Stimulated activated CD8-positive, alpha-beta memory T cell treated with anti-CD3 and anti-CD28 coated beads, Interleukin-12 subunit alpha, Interleukin-12 subunit beta, amount 100 ng/mL, for 1 hour (primary cell): ENCODE measurements at places on chromosomes 12 and 14.

DNA sequence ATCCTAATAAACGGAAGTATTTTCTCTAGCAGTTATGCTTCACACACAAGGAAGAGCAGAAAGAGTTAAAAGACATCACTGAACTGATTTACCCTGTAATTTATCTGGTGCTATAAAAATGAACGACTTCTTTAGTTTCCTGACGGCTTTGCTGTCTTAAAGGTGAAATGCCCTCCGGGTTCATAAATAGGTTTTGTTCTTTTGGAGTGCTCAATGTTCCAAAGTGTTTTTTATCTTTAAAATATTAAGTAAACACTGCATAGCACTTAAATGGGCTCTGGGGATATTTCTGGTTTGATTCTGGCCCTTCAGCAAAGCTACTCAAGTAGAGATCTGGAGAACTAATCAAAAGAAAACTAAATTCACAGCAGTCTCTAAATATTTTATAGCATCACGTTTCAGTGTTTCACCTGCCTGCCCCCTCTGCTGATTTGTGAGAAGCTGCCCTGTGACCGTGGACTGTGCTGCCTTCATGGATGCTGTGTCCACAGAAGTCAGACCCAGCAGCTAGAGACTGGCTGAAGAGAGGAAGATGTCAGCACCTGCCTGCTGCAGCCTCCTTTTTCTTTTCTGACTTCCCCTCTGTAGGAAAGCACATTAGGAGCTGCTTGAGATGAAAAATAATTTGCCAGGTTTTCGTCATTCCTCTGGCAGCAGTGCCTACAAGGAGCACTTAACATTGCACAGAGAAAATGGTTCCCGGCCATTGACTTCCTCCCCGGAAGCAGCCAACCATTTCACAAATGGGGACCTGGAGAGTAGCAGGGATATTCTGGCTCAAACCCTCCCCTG lies 205.1 kb upstream of the FSCB start:
- DNase-seq = no peak

DNA sequence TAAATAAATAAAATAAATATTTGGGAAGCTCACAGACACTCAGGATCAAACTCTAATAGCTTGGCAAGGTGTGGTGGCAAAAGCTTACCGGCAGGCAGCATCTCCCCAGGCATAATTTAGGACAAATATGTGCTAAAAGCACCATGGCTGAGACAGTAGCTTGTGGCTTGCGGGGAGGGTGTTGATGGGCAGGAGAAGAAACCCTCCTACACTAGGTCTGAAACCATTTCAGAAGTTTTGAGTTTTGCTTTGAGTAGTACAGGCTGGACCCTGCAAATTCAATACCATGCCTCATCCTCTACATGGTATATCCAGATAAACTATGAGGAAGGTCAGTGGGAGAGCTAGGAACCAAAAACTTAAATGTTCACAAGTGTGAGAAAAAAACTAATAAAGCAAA lies 33.1 kb downstream of the MAP3K9 start:
- DNase-seq = no peak

GRCh38 chr14:22689199-22689598 lies 45.0 kb upstream of the OR6J1 start:
- no peak for DNase-seq

DNA sequence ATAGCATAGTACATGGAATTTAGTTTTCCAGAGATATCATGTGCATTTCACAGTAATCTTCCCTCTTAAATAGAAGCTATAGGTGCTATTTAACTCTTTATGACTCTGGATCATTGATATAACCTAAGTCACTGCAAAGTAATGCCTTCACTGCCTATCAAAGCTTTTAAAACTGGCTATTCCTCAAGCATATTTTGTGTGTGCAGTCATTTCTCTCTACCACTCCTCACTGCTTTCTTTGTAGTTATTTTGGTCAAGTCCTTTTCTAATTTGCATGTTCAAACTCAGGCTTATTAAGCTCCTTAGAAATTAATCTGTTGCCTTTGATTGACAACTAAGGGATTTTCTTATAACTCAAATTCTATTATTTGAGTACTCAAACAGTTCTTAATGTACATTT lies 79.4 kb upstream of the PLEKHG7 start:
- no peak for DNase-seq

- no peak for DNase-seq
These were observed 3.7 kb downstream of the ZBTB1 start for GRCh38 chr14:64508215-64508776.

GRCh38 chr12:8549381-8549780 lies 8.7 kb upstream of the CLEC4E start:
- DNase-seq = no peak

DNA sequence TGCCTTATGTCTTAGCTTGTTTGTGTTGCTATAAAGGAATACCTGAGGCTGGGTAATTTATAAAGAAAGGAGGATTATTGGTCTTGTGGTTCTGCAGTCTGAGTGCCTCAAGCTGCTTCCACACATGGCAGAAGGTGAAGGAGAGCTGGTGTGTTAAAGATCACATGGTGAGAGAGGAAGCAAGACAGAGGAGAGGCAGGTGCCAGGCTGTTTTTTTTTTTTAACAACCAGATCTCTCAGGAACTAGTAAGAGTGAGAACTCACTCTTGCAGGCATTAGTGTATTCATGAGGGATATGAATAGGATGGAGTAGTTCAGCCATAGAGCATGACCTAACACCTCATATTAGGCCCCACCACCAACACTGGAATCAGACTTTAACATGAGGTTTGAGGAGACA lies 123.4 kb downstream of the CMAS start:
- no peak for DNase-seq

GRCh38 chr12:119594772-119595445 lies 1.3 kb downstream of the TMEM233 start:
- DNase-seq = no peak

- DNase-seq = no peak
These were observed 9.1 kb upstream of the NKX2-8 start for GRCh38 chr14:36591482-36591881.

DNA sequence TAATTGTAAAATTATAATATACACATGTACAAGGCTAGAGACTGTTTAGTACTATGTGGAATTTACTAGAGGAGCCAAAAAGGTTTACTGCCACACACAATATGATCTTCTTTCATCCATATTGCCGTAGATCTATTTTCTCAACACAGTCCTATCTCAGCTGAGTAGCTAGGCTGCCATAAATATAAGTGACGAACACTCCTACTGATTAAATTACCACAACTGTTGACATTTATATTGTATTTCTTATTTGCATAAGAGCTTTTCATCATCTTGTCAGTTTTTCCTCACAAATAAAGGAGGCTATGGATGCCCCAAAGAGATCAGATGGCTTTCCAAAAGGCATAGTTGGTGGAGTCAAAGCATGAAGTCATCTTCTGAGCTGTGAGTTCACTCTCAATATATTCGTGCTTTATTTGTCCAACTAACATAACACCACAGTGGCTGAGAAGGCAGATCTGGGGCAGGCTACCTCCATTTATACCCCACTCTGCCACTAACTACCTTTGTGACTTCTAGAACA lies 78.6 kb downstream of the CCDC59 start:
- DNase-seq = no peak

- no peak for DNase-seq
These were observed 84.4 kb downstream of the GALC start for GRCh38 chr14:87908550-87908949.

- DNase-seq = no peak
These were observed 9.7 kb upstream of the PIGH start for GRCh38 chr14:67609642-67610310.

GRCh38 chr14:36755756-36756155 lies 94.1 kb downstream of the PAX9 start:
- DNase-seq = no peak

DNA sequence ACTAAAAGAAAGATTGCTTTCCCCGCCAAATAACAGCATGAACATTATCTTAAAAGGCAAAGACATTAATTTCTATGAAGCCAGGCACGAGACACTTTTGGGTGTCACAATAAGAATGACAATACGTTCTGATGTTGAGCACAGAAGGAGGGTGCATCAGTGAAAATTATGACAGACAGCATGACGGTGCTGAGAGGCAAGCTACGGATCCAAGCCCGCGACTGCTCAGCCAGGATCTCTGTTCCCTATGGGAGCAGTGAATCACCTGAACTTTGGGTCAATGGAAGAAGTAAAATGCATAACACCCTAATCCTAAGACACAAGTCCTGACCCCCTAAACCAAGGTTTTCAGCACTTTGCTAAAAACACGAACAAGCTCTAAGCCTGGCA lies 51.7 kb downstream of the SLC25A47 start:
- no peak for DNase-seq

GRCh38 chr14:23164250-23164649 lies 19.2 kb downstream of the SLC7A8 start:
- no peak for DNase-seq

DNA sequence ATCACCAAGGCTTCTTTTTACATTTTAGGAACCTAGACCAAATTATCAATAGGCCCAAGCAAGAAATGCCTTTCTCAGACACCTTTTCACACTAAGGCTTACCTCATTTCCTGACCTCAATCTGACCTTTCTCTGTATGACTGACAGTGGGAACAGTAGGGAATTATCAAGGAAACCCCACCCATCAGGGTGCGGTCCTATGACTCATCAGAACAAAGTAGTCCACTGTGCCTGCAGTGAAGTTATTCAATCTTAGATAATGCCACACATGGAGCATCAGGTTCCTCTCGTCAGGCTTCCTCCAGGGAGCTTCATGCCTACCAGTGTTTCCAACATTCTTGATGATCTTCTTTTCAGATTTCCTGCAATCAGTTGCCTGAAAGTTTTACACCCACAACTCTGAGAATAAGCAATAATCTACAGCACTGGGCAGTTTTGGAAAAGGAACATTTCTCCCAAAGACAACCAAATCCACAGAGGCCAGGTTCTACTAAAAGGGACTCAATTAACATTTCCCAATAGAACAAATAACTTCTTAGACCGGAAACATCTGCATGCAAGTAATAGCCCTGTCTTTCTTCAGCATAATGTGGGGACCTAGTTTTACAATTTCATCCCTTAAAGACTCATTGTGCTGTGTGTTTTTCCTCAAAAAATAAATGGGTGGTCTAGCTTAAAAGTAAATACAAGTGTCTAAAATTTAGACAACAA lies 35.9 kb upstream of the TMTC2 start:
- DNase-seq = no peak

DNA sequence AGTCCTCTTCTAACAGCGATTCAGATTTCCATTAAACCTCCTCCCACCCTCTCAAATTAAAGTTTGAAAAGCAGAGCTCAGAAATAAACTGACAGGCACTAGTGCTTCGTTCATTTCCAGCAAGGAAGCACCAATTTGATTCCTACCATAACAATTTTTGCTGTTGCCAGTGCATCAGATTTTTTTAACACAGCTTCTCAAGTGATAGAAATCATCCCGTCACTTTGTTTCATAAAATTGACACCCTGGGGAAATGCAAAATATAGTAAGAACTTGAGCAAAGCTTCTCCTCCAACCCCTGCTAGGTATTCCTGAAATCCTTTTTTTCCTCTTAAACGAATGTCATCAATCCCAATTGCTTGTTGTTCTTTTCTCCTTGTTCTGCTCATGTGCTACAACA lies 332.1 kb downstream of the FOXG1 start:
- DNase-seq = no peak

DNA sequence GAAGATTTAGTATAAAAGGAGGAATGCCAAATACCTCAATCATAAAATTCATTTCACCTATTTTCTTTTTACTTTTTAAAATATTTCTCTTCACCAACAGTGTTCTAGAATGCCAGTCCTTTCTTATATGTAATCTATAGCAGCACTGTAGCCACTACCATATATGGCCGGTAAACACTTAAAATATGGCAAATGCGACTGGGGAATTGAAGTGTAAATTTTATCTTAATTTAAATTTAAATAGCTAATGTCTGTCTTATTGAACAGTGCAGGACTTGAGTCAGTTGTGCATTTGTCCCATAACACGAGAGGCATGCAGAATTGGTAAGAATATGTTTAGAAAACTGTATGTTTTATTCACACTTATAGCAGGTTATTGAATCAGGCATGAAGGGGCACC lies 50.1 kb downstream of the WASHC4 start:
- DNase-seq = no peak

GRCh38 chr12:94753036-94753679 lies 102.8 kb upstream of the TMCC3 start:
- DNase-seq = no peak

- no peak for DNase-seq
These were observed 32.7 kb upstream of the KLRF1 start for GRCh38 chr12:9794484-9795093.

- no peak for DNase-seq
These were observed 167.8 kb downstream of the CHST11 start for GRCh38 chr12:104624529-104624928.

- no peak for DNase-seq
These were observed 31.4 kb downstream of the MVK start for GRCh38 chr12:109605016-109605415.

GRCh38 chr12:46493834-46494181 lies 121.2 kb upstream of the SLC38A2 start:
- no peak for DNase-seq

GRCh38 chr12:103799504-103799856 lies 41.6 kb downstream of the NT5DC3 start:
- no peak for DNase-seq

GRCh38 chr14:91839749-91840148 lies 27.6 kb downstream of the TC2N start:
- DNase-seq = no peak

- no peak for DNase-seq
These were observed 243.9 kb downstream of the DIO2 start for GRCh38 chr14:79967453-79967852.

DNA sequence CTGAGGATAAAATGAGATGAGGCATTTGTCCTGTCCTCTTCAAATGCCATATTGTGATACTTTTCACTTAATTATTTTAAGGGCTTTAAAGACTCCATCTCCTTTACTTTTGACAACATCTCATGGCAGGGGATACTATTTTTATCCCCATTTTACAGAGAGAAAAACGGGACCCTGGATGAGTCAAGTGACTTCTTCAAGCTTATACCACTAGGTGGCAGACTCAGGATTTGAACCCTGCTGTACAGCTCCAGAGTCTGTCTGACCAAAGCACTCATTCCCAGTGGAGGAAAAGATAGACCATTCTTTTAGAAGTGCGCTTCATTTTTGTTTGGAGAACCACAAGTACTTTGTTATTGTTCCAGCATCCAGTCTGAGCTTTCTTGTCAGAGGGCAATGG lies 1.7 kb upstream of the SMOC1 start:
- DNase-seq = no peak

DNA sequence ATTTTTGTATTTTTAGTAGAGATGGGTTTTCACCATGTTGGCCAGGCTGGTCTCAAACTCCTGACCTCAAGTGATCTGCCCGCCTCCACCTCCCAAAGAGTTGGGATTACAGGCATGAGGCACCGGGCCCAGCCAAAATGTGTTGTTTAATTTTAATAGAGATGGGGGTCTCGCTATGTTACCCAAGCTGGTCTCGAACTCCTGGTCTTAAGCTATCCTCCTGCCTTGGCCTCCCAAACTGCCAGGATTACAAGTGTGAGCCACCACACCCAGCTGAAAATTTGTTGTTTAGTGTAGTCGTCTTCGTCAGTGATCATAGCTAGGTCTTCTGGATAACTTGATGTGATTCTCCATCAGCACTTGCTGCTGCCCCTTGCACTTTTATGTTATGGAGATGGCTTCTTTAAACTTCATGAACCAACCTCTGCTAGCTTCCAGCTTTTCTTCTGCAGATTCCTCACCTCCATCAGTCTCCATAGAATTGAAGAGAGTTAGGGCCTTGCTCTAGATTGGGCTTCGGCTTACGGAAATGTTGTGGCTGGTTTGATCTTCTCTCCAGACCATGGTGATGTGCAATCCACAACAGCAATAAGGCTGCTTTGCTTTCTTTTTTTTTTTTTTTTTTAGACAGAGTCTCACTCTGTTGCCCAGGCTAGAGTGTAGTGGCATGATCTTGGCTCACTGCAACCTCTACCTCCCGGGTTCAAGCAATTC lies 13.0 kb downstream of the ISCU start:
- DNase-seq = no peak

- DNase-seq = no peak
These were observed 11.6 kb downstream of the CRY1 start for GRCh38 chr12:107081778-107082177.
